Activated naive CD8-positive, alpha-beta T cell treated with anti-CD3 and anti-CD28 coated beads, Interleukin-2, amount 50 U/mL, for 24 hours (primary cell): ENCODE measurements at places on chromosomes 7 and 10.

GRCh38 chr7:88452646-88453045 lies 146.0 kb upstream of the STEAP4 start:
- DNase-seq: no peak

DNA sequence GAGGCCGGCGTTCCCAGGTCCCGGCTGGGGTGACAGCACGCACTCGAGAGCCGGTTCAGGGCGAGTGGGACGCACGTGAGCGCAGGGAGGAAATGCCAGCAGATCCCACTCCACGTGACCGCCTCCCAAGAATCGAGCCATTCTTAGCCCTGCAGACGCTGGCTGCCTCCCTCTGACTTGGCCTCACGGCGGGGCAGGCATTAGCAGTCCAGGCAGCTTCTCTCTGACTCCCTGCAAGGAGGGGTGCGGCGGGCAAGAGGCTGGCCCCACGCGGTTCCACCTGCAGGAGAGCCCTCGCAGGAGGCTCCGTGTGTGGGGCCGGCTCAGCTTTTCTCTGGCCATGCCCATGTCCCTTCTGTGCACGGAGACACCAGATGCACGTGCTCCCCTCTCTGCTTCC lies 10.1 kb downstream of the GPR146 start:
- DNase-seq: no peak

DNA sequence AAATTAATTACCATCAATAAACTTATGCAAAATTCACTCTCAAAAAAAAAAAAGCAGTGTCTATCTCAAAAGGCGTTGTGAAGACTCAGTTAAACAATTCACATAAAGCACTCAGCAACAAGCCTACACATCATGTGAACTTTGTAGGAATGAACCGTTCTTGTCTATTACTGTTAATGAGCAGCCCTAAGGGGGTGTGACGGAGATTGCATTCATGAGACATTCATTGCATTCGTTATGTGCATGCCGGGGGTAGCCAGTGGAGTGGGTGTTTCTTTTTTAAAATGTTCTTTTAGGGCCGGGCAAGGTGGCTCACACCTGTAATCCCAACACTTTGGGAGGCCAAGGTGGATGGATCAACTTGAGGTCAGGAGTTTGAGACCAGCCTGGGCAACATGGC lies 193.0 kb downstream of the PRPF18 start:
- DNase-seq: no peak

DNA sequence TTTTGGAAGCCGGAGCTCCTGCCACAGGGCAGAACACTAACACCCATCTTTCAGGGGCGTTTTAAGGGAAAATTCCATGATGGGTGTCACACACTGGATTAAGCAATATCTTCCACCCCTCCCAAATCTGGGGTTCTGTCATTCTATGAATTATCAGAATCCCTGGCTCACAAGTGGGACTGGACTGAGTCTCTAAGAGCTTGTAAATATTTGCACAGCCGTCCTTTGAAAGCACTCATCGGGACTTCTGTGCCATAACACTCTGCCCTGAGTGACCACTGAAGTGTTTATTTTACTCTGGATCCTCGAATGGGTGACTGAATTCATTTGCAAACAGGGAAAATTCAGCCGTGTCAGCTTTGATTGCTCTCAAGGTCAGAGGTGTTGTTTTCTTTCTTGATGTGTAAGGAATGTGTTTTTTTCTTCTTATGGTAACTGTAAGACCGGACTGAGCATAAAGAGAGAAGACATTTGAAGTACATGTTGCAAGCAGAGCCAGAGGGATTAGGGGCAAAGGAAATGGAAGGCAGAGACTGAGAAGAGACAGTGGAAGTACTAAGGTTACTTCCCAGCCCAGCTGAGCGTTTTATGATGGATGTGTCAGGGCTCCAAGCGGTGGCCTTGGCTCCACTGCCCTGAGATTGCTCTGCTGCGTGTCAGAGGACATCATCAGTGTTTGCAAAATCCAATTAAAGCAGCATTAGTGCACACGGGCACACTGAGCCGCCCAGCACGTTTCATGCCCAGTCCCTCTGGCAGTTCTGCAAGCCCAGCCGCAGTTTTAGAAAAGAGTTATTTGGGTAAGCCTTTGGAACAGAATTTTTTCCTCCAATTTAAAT lies 17.7 kb upstream of the GTPBP4 start:
- DNase-seq: no peak

DNA sequence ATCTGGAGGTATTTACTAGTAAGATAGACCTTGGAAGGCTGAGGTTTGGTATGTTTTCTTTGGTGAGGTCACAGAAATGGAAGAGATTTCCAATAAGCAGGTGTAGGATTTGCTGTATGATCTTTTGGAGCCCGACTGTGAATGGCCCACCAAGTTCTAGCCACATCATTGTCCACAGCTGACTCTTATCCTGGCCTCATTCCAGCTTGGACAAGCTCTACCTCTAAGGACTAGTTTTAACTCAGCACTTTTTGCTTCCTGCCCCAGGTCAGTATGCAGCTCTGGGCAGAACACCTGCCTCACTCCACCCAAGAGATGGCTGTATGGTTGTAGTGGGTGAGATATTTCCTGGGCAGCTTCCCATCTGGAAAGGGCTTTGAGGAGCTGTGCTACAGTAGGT lies 6.1 kb upstream of the CPA4 start:
- no peak for DNase-seq

- no peak for DNase-seq
Measured at GRCh38 chr7:1293950-1294411, 61.3 kb downstream of the UNCX start.

DNA sequence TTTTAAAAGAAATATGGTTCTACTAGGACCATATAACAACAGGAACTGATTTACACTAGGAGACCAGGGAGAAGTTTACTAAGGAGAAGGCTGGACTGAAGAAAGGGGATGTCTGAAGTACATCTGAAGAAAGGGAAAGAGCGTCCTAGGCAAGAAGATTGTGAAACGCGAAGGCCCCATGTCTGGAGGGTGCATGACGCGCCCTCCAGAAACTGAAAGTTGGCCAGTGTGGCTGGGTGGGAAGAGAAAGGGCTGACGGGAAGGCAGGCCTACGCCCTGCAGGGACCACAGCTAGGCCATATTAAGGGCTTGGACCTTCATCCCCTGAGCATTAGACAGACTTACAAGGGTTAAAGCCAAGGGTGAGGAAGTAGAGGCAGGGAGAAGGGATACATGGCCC lies 158.0 kb downstream of the TRIL start:
- DNase-seq: no peak

DNA sequence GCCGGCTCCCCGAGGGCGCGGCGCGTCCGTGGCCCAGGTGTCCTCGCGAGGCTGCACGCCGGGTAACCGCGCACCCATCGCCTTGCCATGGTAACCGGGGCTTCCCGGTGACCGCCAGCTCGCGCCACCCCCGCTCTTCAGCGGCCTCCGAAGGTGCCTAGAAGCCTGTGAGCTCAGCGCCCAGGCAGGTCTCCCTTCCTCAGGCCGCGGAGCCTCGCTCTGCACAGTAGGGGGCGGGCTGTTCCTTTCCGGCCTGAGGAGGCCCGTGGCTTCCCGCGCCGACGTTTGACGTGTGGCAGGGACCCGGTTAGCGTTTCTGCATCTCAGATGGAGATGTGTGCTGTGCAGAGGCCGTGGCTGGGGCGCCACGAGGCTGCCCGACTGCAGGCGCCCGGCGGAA lies 117.1 kb downstream of the DYNC2I1 start:
- peak; percentile 59 for DNase-seq

- DNase-seq: no peak
Measured at GRCh38 chr10:105658696-105659095, 1017.6 kb downstream of the SORCS3 start.

DNA sequence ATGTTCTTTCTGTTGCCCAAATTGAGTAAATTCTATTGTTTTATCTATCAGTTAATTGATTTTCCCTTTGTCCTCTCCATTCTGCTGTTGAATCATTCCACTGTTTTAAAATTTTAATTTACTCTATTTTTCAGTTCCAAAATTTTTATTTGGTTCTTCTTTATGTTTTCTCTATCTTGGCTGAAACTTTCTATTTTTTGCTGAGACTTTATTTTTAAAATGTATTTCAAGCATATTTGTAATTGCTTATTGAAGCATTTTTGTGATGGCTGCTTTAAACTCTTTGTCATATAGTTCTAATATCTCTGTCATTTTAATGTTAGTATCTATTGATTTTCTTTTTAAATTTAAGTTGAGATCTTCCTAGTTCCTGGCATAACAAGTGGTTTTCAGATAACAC lies 60.5 kb downstream of the OR13A1 start:
- DNase-seq: no peak

DNA sequence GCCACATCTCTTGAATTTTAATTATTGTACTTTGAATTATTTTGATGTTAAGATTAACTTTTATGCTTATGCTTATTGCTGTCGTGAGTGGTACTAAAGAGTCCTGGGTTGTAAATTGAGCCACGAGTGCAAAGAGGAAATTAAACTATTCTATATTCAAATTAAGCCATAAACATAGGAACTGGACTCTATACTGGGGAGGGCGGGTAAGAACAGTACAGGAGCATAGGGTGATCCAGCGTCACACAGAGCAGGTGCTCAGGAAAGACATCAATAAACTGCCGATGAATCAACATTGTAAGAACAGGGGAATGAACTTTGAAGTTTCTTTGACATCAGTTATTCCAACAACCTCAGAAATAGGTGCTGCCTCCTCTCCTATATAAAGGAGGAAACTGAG lies 219.6 kb downstream of the CACNB2 start:
- DNase-seq: no peak

GRCh38 chr7:95436407-95436806 lies 1.6 kb upstream of the PON2 start:
- no peak for DNase-seq

DNA sequence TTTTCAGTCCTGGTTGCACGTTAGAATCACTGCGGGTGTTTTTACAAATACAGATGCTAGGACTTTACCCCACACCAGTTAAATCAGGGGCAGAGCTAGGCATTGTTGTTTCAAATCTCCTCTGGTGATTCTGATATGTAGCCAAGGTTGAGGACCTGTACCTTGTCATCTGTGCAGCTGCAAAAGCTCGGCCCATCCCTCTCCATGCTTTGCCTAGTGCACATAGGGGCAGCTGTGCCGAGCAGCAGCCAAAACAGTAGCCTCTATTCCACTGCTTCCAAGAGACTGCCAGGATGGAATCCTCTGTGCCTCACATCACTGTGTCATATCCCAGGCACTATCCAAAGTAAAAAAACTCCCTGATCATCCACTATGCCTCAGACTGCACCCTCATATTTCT lies 181.3 kb downstream of the CDK14 start:
- DNase-seq: no peak
